Purkinje cell (primary cell): ENCODE measurements at places on chromosomes 3 and 15. TPM values are rescaled to one million over a fixed set of nuclear protein-coding genes. Genes with fewer than 3 reads are reported as not detected.

SUSD5 gene
- polyA plus RNA-seq: 0.62 and 0.97 TPM in 2 replicates

SH2D7 gene
- not detected in 2 replicates for polyA plus RNA-seq

GALNT15 gene
- 0.14 and 1.0 TPM in 2 replicates for polyA plus RNA-seq

SCAANT1 gene
- not detected in 2 replicates for polyA plus RNA-seq

TRIM71 gene
- polyA plus RNA-seq: 0.27 TPM in 1 of 2 replicates, not detected in the other
